Myometrial cell (primary cell): ENCODE measurements at places on chromosomes 7 and 10. TPM values are rescaled to one million over a fixed set of nuclear protein-coding genes. Genes with fewer than 3 reads are reported as not detected.

Gene ACTL6B
- total RNA-seq: not detected in 2 replicates

Gene FAM241B
- total RNA-seq: 0.18 and 0.29 TPM in 2 replicates

Gene ASCC1
- total RNA-seq: 26.8 and 37.4 TPM in 2 replicates

Gene NODAL
- total RNA-seq: not detected in 2 replicates

Gene SSC4D
- 1.8 and 2.0 TPM in 2 replicates for total RNA-seq

Gene PTPRZ1
- not detected in 2 replicates for total RNA-seq

Gene PRSS1
- not detected in 2 replicates for total RNA-seq

Gene ZNF488
- 0.29 TPM in 1 of 2 replicates, not detected in the other for total RNA-seq

Gene TET1
- total RNA-seq: 1.7 and 2.8 TPM in 2 replicates

Gene CPA2
- 0.89 TPM in 1 of 2 replicates, not detected in the other for total RNA-seq

Gene SEM1
- total RNA-seq: 13.8 and 32.9 TPM in 2 replicates

Gene AKR1D1
- not detected in 2 replicates for total RNA-seq

Gene PIK3CG
- under 0.01 TPM in 1 of 2 replicates, not detected in the other for total RNA-seq

Gene SPDYE2B
- total RNA-seq: not detected in 2 replicates

Gene SH2D4B
- not detected in 2 replicates for total RNA-seq

Gene PTPN20
- 0.29 and 0.35 TPM in 2 replicates for total RNA-seq

Gene GPRIN2
- total RNA-seq: not detected in 2 replicates

Gene EPHA1
- not detected in 2 replicates for total RNA-seq

Gene RNF148
- not detected in 2 replicates for total RNA-seq

Gene VSTM4
- total RNA-seq: under 0.01 and 0.18 TPM in 2 replicates

Gene PON3
- not detected in 2 replicates for total RNA-seq

Gene ACSM6
- total RNA-seq: not detected in 2 replicates

Gene HSPA12A
- total RNA-seq: 8.6 and 12.4 TPM in 2 replicates

Gene PVRIG
- not detected in 2 replicates for total RNA-seq
